ENCODE measurements at places on chromosomes 16 and 17. TPM values are rescaled to one million over a fixed set of nuclear protein-coding genes. Genes with fewer than 3 reads are reported as not detected.

Gene DHRS7C
- polyA plus RNA-seq = 0.46 TPM

Gene BEAN1
- 18.0 TPM for polyA plus RNA-seq

Gene SOX9
- polyA plus RNA-seq = 80.0 TPM

Gene PHOSPHO1
- 99.5 TPM for polyA plus RNA-seq

Gene MGAT5B
- polyA plus RNA-seq = 4.6 TPM

Gene NAGS
- polyA plus RNA-seq = 6.5 TPM

Gene CETP
- polyA plus RNA-seq = 0.69 TPM

Gene FKBP10
- polyA plus RNA-seq = 37.8 TPM

Gene KIF2B
- 191 TPM for polyA plus RNA-seq

Gene IRF8
- 7.2 TPM for polyA plus RNA-seq

Gene C1QTNF8
- not detected for polyA plus RNA-seq

Gene ARHGAP44
- polyA plus RNA-seq = 9.3 TPM

Gene ARHGAP23
- polyA plus RNA-seq = 78.0 TPM

GRCh38 chr16:23528644-23529310 is 18.5 kb upstream of the GGA2 start:
- no peak for DNase-seq

DNA sequence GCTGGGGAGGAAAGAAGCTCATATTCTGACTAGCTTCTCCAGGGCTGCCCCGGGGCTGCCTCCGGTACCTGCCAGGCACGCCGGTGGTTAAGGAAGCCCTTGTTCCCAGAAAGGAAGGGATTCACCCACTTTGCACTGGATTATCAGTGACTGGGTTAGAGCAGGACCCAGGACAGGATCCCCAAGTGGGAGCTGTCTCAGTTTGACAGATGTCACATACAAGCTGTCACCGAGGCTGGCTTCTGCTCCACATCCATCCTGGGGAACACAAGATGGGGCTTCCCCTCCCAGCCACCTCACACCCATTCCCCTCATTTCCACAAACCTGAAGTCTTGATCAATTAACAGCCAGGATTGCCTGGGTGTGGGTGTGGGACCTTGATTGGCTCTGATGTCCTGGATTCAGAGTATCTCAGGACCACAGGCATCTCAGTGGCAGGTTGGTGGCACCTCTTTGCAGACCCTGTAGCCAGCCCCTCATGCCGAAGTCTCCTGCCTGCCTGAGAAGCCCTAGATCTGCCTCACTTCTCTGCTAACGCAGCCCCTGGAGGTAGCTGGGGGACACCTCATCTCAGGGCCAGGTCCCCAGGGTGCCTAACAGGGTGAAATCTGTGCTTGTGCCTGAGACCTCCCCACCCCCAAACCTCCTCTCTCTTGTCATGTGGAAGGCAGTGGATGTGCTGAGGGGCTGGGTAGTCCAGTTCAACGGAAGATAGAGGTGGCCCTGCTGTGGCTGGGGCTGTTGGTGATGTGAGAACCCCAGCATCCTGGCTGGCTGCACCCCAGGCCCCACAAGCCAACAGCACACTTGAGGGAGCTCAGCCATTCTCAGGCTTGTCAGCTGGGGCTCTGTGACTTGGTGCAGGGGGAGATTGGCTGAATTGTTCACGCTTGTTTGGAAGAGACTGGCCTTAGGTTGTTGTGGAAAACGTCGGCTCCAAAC is 1.4 kb downstream of the CACNG5 start:
- DNase-seq = no peak

GRCh38 chr17:61421460-61421859 is 21.8 kb downstream of the TBX2 start:
- no peak for DNase-seq

DNA sequence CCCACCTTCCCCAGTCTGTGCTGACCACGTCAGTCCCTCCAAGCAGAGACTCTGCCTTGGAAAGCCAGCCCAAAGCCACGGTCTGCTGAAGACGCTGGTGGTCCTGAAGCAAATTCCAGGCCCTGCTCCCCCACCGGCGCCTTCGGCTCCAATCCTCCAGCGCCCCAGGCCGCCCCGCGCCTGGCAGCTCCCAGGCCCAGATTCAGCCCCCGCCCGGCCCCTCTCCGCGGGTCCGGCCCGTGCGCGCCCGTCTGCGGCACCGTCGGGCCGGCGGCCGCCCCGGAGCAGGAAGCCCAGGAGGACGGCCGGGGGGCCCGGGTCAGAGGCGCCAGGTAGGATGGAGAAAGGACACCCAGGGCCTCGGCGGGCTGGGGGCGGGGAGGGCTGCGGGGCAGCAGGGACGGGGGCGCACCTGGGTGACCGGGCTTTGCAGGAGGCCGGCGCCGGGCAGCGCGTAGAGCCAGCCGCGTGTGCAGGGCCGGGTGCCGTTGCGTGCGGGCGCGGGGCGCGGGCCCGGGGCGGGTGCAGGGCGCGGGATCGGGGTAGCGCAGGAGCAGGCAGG is 594 bp upstream of the SLC22A31 start:
- DNase-seq = no peak

DNA sequence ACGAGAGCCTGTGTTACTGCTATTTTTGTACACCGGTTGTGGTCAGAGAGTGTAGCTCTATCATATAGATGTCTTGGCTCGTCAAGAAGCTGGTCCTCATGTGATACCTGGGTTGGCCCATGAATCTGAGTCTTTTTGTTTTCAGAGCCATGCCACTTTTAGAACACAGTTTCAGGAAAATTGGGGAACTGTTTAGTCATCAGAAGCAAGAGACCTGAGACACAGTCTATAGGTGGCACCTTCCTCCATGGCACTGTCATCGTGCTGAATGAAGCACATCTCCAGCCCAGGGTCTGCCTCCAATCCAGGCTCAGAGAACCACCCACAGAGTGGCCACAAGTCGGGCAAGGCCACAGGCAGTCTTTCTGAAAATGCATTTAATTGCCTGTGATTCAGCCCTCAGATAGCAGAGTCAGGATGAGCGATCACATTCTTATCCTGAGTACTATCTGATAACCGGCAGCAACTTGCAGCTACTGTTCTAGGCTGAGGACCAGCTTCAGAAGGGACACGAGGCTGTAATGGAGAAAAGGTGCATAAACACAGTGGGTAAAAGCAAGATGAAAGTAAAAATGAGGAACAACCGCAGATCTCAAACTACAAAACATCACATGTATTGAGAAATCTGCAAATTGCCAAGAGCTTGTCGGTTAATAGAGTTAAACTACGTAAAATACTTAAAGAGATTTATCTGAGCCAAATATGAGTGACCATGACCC is 14.2 kb upstream of the HAPSTR1 start:
- DNase-seq = no peak

GRCh38 chr16:57842601-57843000 is 40.3 kb upstream of the KIFC3 start:
- no peak for DNase-seq

GRCh38 chr16:69057400-69058378 is 47.8 kb upstream of the HAS3 start:
- no peak for DNase-seq

GRCh38 chr17:38800237-38800760 is 943 bp upstream of the PIP4K2B start:
- no peak for DNase-seq

- no peak for DNase-seq
Observed at GRCh38 chr17:66551839-66552238, 249.4 kb downstream of the PRKCA start.

DNA sequence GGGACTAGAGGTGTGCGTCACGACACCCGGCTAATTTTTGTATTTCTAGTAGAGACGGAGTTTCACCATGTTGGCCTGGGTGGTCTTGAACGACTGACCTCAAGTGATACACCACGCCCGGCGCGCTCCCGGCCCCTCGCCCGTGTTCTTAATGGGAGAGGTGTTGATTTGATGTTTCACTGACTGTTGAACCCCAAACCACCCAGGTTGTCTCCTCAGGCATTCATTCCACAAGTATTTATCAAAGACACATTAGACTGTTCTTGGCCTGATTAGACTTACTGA is 1.4 kb downstream of the CENPN start:
- DNase-seq = no peak

DNA sequence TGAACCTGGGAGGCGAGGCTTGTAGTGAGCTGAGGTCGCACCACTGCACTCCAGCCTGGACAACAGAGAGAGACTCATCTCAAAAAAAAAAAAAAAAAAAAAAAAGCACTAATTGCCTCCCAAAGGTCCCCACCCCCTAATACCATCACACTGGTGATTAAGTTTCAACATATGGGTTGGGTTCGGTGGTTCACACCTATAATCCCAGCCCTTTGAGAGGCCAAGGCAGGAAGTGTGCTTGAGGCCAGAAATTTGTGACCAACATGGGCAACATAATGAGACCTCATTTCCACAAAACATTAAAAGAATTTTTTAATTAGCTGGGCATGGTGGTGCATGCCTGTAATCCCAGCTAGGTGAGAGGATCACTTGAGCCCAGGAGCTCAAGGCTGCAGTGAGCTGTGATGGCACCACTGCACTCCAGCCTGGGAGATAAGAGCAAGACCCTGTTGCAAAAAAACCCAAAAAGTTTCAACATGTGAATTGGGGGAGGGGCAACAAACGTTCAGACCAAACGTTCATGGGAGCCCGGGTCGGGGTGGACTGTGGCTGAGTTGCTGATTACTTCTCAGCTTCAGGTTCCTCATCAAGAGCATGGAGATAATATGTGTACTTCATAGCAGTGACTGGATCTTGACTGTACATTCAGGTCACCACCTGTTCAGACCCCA is 62.1 kb upstream of the NOL11 start:
- DNase-seq = no peak

- no peak for DNase-seq
Observed at GRCh38 chr17:2977157-2977556, 86.2 kb downstream of the OR1D5 start.

- no peak for DNase-seq
Observed at GRCh38 chr16:84616515-84616914, 1.4 kb downstream of the COTL1 start.

- peak; percentile 30 for DNase-seq
Observed at GRCh38 chr17:66541461-66542128, 239.2 kb downstream of the PRKCA start.

- peak; percentile 90 for DNase-seq
Observed at GRCh38 chr17:38730526-38731379, 612 bp downstream of the CISD3 start.

DNA sequence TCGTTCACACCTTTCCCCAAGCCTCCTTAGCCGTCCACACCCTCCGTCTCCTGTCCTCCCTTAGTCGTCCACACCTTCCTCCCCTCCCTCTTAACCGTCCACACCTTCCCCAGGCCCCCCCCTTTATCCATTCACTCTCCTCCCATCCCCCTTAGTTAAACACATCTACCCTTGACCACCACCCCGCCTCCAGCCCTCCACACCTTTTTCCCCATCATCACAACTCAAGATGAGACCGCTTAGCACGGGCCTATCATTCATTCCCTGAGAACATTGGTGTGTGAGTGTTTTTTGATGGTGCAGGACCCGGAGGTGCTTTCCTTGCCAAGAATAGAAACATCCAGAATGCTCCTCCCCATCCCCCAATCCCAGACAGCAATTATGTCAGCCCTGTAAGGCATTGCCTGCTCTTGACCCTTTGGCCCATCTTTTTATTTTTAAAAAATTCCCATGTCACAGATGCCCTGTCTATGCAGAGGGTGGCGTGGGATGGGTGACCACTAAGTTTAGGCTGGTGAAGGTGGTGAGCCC is 1.4 kb downstream of the TENT4B start:
- DNase-seq = no peak

DNA sequence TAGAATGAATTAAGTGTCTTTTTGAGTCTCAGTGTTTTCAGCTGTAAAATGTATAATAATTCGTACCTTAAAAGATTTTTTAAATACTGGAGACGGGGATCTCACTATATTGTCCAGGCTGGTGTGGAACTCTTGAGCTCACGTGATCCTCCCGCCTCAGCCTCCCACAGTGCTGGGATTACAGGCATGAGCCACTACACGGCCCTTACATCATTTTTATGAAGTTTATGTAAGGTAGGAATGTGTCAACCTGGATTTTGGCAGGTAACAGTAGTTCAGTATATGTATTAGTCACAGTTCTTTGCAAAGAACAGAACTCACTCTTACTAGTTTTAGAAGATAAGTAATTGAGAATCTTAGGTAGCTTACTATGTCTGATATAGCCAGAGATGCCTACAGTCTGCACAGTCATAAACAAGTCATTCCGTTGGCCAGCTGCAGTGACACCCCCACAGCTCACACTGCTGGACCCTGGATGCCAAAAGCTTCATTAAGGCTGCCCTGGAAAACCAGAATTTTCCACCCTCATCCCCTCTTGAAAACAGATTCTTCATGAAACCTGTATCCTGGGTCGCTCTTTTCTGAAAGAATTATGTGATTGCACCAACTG is 583 bp upstream of the COX6A2 start:
- DNase-seq = no peak

DNA sequence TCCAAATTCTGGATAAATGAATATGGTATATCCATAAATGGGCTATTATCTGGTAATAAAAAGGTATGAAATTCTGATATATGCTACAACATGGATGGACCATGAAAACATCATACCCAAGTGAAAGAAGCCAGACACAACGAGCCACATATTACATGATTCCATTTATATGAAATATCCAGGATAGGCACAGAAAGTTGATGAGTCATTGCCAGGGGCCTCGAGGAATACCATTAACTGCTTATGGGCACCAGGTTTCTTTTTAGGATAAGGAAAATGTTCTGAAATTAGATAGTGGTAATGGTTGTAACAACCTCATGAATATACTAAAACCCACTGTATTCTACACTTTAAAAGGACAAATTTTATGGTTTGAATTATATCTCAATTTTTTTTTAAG is 123.2 kb downstream of the PITPNC1 start:
- no peak for DNase-seq

DNA sequence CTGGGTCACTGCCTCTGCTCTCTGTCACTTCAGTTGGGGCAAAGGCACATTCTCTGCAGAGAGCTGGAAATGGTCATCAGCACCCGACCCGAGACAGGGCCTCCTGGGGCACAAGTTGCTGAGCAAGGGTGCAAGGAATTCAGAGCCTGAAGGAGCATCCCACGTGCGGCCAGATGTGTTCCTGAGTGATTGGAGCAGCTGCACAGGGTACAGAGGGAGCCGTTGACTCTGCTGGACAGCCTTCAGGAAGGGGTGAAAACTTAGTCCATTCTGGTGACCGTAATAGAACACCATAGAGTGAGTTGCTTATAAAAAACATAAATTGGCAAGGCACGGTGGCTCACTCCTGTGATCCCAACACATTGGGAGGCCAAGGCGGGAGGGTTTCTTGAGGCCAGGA is 106.8 kb downstream of the CCDC182 start:
- no peak for DNase-seq

- no peak for DNase-seq
Observed at GRCh38 chr16:87620201-87620495, 17.8 kb downstream of the JPH3 start.

GRCh38 chr17:82534401-82534812 is 14.9 kb downstream of the FOXK2 start:
- no peak for DNase-seq

GRCh38 chr17:10463402-10463801 is 6.0 kb downstream of the MYH4 start:
- no peak for DNase-seq

DNA sequence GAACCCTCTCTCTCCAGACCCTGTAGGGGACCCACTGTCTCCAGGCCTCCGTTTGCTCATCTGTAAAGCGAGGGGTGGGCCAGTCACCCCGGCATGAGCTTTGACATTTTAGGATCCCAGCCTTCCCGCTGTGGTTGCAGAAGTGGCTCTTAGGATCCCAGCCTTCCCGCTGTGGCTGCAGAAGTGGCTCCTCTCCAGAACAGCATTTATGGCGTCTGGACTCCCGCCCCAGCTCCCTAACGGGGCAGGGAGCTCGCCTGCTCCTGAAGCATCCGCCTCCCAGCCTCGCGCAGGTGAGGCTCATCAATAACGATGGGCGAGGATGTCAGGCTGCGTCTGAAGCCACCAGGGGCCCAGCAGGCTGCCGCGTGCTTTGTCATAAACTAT is 222.3 kb upstream of the TNRC6C start:
- DNase-seq = no peak
